ENCODE measurements at places on chromosomes 16 and 17. TPM values are rescaled to one million over a fixed set of nuclear protein-coding genes. Genes with fewer than 3 reads are reported as not detected.

ZPBP2 gene
- polyA plus RNA-seq: not detected

SEC14L1 gene
- 64.5 TPM for polyA plus RNA-seq

ADCY7 gene
- polyA plus RNA-seq: not detected

WNK4 gene
- polyA plus RNA-seq: 0.20 TPM

MT1E gene
- 34.2 TPM for polyA plus RNA-seq

SLC12A3 gene
- 0.20 TPM for polyA plus RNA-seq

TBC1D26 gene
- polyA plus RNA-seq: not detected

HEATR9 gene
- not detected for polyA plus RNA-seq

KCNJ18 gene
- not detected for polyA plus RNA-seq

KRTAP4-6 gene
- not detected for polyA plus RNA-seq

SCNN1G gene
- polyA plus RNA-seq: not detected

KRTAP1-5 gene
- not detected for polyA plus RNA-seq

TAC4 gene
- not detected for polyA plus RNA-seq

CLEC10A gene
- polyA plus RNA-seq: not detected

MT1M gene
- polyA plus RNA-seq: 3.7 TPM

ACSM2A gene
- polyA plus RNA-seq: not detected

Measured in Purkinje cell (primary cell).